ENCODE measurements at places on chromosomes 7 and 10.

DNA sequence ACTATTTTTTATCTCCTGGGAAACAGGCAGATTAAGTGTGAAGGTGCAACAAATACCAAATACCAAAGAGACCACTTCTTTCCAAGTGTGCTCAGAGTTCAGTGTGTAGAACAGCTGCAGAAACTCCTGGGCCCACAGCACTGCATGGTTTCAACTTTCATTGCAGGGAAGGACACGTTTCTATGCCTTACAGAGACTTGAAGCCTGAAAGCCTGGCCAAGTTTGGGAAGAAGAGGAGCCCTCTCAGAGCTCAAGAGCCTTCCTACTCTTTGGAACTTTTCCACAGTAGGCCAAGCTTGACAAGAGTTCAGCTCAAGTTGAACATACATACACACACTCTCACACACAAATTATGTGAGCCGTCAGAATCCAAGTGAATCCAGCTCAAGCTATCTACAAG is 2.5 kb downstream of the HOXA4 start:
- DNase-seq: no peak

DNA sequence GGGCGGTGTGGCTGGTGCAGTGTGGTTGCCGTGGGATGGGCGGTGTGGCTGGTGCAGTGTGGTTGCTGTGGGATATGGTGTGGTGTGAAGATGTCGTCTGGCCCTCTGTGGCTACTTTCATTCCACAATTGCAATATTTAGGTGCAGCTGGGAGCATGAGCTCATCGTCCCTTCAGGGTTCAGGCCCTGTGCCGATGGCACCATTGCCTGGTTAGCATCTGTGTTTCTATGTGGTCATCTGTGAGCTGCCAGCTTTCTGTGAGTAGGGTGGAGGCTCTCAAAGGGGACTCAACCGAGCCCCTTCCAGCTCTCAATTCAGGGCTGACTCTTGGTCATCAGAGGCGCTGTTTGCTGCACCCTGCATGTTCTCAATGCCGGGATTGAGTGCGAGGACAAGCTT is 3.6 kb downstream of the ADGRA1 start:
- no peak for DNase-seq

DNA sequence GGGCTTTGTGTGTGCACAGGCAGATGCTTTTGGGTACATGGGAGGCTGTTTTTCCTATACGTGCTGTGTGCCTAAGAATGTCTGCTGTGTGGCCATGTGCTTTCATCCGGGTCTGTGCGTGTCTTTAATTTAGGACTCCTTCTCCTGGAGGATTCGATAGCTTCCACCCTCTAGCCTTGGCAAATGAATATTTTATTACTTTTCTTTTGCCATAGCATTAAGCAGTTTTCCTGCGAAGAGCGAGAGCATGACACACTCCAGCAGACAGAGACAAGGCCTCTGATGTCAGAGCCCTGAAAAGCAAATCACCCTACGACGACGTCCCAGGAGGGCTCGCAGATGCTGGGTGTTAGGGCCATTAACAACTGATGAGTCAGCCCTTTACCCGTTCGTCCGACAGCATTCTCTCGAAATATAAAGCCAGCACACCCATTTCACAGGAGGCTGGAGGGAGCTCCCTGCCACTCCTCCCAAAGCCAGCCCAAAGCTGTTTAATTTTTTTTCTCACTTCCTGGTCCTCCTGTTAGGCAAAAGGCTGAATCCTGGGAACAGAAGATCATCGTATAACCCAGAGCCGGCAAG is 311.3 kb upstream of the ZMIZ1 start:
- no peak for DNase-seq

DNA sequence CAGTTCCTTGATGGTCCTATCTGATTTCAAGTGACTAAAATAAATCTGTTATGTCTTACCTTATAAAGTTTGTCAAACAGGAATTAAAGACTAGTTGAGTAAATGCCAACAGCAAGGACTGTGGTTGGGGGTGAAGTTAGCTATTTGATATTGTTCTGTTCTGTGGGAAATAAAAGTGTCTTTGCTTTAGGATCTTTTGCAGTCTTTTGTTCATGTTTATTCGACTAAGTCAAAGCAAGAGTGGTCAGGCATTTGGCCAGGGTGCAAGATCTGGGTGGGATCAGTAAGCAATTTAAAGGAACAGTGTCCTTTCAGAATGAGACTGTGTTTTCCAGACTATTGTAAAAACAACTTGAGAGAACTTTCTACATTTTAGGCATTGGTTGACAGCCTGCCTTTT is at the start of gene COL28A1:
COL28A1 (minus strand) TSS at position 183 of the 400 bp plus-strand sequence. CDS start 2,998 bp downstream, outside the sequence.
- no peak for DNase-seq

DNA sequence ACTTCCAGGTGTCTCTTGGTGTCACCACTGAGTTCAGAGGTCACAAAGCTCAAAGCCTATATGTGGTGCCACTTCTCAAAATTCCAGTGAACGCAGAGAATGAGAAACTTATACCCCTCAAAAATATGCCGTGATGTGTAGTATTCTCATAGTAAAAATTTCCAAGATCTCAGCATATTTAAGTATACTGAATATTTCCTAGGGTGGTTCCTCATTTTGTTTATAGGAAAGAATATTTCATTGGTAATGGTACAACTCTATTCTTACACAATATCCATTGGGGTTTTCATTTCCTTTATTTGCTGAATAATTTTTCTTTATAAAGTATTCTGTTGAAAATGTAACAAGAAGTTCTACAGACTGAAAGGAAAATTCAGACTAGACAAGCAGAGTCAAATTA is 58.9 kb upstream of the ADO start:
- DNase-seq: no peak

DNA sequence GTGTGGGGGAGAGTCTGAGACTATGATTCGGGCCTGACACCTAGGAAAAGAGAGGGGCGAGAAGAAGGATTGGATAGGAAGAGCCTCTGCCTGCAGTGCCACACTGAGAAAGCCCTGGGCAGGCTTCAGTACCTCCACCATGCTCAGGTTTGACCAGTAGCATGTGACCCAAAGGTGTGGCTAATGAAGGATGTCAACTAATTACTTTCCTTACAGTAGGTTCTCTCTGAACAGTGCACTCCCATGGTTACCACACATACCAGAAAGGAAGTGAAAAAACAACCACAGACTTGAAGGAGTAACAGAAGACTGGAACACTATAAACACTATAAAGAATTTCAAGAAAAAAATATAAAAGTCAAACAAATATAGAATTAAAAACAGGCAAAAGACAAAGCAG is 46.2 kb downstream of the SEM1 start:
- no peak for DNase-seq

- DNase-seq: no peak
Observed at GRCh38 chr7:102253973-102254370, 32.7 kb upstream of the SH2B2 start.

Data from germinal center (tissue), 1 donor.